ENCODE measurements at places on chromosomes 3 and 15. TPM values are rescaled to one million over a fixed set of nuclear protein-coding genes. Genes with fewer than 3 reads are reported as not detected.

Gene KPNA1
- 40.7 TPM for total RNA-seq

Gene GRAMD2A
- total RNA-seq = 0.35 TPM

Gene GNB4
- 48.1 TPM for total RNA-seq

Gene LRRC49
- total RNA-seq = 21.1 TPM

Gene CAND2
- total RNA-seq = 4.9 TPM

Gene FBN1
- total RNA-seq = 33.5 TPM

Gene SLC25A20
- 6.8 TPM for total RNA-seq

Gene MORF4L1
- 282 TPM for total RNA-seq

Gene AADACL2
- not detected for total RNA-seq

Gene SAMMSON
- total RNA-seq = not detected

Gene GREM1
- 36.3 TPM for total RNA-seq

Gene GNAT1
- total RNA-seq = 0.14 TPM

Gene GOLGA8J
- not detected for total RNA-seq

Gene STAC
- total RNA-seq = not detected

Gene CTDSPL
- 7.7 TPM for total RNA-seq

Gene COLQ
- total RNA-seq = 0.18 TPM

Gene ZMYND10
- 0.99 TPM for total RNA-seq

Gene LYZL4
- total RNA-seq = not detected

Gene TF
- total RNA-seq = under 0.01 TPM

Gene PCOLCE2
- total RNA-seq = 12.3 TPM

Gene PGBD4
- total RNA-seq = 2.5 TPM

Gene ARHGEF26
- total RNA-seq = 14.3 TPM

Gene SLC9C1
- total RNA-seq = not detected

Gene ZNF609
- total RNA-seq = 27.4 TPM

Gene MUSTN1
- 35.7 TPM for total RNA-seq

Gene EFCC1
- total RNA-seq = 0.08 TPM

Gene FES
- 0.25 TPM for total RNA-seq

Gene ADAMTS9
- 6.7 TPM for total RNA-seq

Gene MAPKAPK3
- 24.1 TPM for total RNA-seq

Gene GMNC
- not detected for total RNA-seq

Gene SNRPA1
- total RNA-seq = 139 TPM

Gene TTC23
- 43.1 TPM for total RNA-seq

Gene WNT7A
- total RNA-seq = not detected

Gene HRG
- total RNA-seq = not detected

Gene CCDC39
- total RNA-seq = not detected
